Sciatic nerve (tissue), 2 donors: ENCODE measurements at places on chromosomes 12 and 14. TPM values are rescaled to one million over a fixed set of nuclear protein-coding genes. Genes with fewer than 3 reads are reported as not detected.

SNRPF gene
- total RNA-seq = 12.6 TPM

- DNase-seq = no peak
These were observed 281.0 kb downstream of the ALG10 start for GRCh38 chr12:34303091-34303870.

GYS2 gene
- total RNA-seq = 0.27 TPM

DNA sequence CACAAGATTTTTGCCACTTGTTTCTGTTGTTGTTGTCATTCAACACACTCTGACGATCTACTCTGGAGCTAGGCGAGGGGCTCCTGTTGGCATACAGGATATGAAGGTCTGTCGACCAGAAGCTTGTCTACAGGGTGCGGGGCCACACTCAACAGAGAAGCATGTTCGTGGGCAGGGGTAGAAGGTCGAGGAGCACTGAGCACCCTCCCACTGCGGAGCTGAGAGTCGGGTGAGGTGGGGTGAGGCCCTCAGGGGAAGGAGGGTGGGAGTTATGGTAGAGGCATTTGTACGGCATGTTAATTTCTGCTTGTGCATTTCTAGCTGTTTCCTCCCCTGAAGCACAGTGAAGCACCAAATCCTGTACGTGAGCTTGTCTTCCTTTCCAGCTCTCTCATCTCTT is 115.1 kb downstream of the PRMT8 start:
- DNase-seq = no peak

- DNase-seq = no peak
These were observed 41.3 kb downstream of the SLC25A47 start for GRCh38 chr14:100364403-100364802.
